ENCODE measurements at places on chromosomes 2 and 18.

GRCh38 chr2:120693121-120693520 is 42.5 kb upstream of the GLI2 start:
- DNase-seq = no peak

DNA sequence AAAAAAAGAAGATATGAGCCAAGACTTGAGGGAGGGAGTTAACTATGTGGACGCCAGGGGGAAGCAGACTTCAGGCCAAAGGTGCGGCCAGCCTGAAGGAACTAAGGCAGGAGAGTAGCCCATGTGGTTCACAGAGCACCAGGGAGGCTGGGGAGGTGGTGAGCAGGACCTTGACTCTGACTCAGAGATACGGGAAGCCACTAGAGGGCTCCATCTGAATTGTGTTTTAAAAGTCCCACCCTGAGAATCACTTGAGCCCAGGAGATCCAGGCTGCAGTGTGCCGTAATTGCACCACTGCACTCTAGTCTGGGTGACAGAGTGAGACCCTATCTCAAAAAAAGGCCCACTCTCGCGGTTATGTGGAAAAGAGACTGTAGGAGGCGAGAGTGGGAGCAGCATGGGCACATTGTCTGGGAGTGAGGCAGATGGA is 12.3 kb downstream of the CEP192 start:
- DNase-seq = no peak

DNA sequence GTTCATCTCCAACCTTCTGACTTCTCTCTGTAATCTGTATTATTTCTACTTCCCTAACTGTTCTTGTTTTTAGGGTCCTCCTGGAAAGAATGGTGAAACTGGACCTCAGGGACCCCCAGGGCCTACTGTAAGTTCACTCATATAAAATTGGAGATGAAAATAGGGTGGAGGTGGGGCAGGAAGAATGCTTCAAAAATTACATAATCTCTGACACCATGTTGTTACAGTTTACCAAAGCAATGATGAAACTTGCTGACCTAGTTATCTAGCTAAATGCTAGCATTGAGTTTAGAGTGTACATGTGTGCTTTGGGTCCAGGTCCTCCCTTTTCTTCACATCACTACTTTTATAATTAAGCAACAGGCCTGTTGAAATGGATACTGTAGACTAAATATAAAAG is 23.1 kb downstream of the COL3A1 start:
- no peak for DNase-seq

GRCh38 chr2:5433855-5434254 is 258.3 kb upstream of the SOX11 start:
- no peak for DNase-seq

DNA sequence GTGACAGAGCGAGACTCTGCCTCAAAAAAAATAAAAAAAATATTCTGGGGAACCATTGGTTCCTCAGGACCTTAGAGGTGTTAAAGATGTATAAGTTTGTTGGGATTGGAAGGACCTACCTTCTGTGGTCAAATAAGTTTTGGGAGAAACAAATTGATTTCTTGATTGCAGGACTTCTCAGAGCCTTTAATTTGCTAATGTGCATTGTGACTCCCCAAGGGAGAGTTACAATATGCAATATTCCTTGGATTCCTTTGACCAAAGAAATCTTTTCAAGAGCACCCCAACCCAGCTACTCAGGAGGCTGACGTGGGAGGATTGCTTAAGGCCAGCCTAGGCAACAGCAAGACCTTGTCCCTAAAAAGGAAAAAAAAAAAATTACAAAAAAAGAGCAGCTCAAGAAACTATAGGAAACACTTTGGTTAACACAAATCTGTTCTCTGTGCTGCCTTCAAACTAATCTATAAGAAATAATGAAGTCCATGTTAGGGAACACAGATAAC is 6.5 kb downstream of the NAGK start:
- no peak for DNase-seq

DNA sequence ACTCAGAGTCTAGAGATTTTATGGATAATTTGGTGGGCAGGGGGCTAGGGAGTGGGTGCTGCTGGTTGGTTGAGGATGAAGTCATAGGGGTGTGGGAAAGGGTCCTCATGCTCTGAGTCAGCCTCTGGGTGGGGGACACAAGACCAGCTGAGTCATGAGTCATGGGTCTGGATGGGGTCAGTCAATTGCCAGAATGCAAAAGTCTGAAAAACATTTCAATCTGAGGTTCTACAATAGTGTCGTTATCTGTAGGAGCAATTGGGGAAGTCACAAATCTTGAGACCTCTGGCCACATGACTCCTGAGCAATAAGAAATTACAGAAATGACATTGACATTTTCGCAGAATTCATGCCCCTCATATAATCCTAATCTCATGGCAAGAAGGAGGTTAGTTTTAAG is 15.1 kb downstream of the NMS start:
- no peak for DNase-seq

- DNase-seq = no peak
Observed at GRCh38 chr2:239942090-239942489, 83.1 kb downstream of the NDUFA10 start.

GRCh38 chr18:64258111-64258650 is 109.3 kb upstream of the LINC00305 start:
- no peak for DNase-seq

- DNase-seq = no peak
Observed at GRCh38 chr18:74528478-74528877, 5.8 kb upstream of the CNDP1 start.

DNA sequence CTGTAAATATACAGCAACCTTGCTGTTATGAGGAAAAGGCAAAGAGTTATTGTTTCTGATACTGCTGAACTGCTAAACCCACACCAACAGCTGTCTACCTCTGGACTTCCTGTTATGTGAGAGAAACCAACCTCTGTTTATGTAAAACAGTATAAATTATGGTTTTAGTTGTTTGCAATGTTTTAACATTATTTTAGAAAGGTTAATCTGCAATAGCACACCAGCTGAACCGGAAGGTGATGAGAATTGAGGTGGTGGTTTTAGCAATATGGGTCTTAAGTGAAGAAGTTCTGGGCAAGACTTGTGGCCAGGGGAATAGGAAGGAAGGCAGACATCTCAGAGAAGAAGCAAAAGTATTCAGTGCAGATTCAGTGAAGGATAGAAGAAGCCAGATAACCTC is 237.8 kb downstream of the PLCL1 start:
- DNase-seq = no peak

DNA sequence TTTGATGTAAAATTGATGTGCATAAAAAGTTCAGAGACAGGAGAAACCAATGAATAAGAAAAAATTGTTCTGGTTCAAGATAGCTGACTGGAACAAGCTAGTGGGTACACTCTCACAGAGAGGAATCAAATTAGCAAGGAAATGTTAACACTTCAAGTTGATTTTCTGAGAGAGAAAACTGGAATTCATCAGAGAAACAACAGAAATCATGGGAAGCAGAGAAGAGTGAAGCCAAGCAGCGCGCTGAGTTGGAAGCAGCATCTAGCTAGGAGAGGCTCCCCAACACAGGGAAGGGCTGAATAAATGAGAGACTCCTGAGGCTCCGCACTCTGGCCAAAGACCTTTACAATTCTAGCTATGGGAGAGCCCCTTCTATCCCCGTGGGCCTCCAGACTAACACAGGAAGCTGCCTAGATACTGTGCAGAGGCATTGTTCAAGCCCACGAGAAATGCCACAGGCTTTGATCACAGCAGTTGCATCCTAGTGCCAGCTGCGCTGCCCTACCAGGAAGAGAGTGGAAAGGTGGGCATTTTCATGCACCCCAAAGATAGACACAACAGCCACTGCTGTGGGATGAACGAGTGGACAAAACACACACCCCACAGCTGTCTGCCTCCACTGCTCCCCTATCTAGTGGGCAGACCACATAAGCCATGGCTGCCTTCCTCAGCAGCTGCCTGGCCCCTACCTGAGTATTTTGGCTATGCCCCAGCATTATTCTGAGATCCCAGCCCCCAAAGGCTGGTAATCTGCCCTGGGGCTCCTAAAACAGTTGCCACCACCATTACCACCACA is 136.7 kb downstream of the FSIP2 start:
- DNase-seq = no peak

DNA sequence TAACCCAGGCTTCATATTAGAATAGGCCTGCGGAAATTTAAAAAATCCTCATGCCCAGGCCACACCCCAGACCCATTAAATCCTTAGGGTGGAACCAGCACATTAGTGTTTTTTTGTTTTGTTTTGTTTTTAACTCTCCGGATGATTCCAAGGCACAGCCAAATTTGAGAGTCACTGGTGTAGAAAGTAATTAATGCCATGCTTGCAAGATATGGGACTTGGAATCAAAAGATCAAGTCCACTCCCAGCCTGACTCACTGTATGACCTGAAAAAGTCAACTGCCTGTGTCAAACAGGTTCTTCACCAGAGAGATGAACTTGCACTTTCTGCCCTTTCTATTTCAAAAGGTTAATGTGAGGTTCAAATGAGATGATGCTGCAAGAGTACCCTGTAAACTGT is 310.3 kb upstream of the LYPD1 start:
- DNase-seq = no peak

DNA sequence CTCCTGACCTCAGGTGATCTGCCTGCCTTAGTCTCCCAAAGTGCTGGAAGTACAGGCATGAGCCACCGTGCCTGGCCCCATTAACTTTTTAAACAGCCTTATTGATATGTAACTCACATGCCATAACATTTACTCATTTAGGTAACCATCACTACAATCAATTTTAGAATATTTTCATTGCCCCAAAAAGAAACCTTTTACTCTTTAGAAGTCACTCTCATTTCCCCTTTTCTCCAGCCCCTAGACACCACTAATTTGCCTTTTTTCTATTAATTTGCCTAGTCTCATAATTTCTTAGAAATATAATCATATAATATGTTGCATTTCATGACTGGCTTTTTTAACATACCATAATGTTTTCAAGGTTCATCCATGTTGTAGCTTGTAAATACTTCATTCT is 57.2 kb upstream of the TACR1 start:
- no peak for DNase-seq

- no peak for DNase-seq
Observed at GRCh38 chr2:59233448-59233847, 992.3 kb upstream of the FANCL start.

DNA sequence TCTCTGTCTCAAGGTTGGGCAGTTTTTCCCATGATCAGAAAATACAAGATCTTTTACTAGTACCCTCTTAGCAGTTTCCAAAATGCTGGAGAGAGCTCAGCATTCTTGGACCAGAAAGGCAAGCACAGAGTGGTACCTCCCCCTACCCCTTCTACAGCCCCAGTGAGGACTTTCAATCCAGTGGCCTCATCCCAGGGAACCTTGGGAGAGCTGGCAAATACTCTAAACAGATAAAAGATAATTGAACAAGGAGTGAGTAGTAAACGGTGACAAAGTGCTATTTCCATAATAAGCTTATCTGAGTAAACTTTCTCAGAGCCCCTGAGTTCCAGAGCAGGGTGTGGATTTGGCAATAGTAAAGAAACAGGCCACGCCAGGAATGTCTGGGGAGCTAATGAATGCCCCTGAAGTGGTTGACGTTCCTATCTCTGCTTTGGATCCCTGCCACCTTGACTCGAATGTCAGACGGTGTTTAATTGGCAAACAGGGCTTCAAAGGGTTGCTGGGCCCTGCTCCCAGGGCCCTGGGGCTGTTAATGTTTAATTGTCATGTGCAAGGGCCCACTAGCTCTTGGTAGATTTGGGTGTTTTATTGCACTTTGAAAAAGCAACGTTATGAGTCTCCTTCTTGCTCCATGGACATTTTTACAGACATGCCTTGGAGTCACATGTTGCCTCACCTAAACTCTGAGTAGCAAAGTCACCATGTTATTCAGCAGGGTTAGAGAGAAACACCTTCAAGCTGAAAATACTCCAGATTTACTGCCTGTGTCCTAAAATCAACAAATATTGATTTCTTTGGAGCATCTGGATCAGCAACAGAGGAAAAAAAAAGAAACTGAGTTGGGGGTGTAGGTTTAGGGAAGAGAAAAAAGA is 239.9 kb downstream of the CYRIA start:
- no peak for DNase-seq

DNA sequence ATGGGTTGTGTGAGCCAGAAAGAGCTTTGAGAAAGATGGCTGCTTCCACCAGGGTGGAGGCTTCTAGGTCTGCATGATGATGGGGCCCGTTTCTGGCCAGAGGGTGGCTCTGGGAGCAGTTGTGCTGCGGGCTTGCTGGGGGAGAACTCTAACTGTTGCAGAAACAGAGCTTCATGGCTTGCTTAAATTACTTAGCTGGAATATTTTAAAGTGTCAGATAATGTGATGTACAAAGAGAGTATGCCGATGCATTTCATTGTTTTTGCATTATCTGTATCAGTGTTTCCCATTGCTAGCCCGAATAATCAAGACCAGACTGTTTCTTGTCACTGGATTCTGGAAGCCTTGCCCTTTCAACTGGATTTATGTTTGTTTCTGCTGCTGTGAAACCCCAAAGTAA is 6.3 kb upstream of the DRC1 start:
- DNase-seq = no peak

Data from spinal cord (tissue), 10 donors.